ENCODE measurements at places on chromosomes 5 and 9.

DNA sequence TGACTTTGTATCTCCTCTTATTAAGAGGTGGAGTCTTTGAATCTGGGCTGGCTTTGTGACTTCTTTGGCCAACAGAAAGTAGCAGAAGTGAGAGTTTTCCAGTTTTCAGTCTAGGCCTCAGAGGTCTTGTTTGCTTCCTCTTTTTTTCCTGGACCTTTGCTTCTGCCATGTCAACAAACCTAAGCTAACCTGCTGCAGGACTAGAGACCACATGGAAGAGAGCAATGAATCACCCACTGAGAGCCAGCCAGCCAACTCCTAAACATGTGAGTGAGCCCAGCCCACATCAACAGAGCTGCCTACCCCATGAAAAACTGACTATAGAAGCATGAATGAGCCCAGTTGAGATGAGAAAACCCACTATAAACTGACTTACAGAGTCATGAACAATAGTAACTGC is 29.9 kb downstream of the MRPL22 start:
- no peak for DNase-seq
- peaks cover 32% of the 10 kb centered on the region for H3K36me3 ChIP-seq
- H3K27me3 ChIP-seq: no peaks in the 10 kb centered on the region
- H3K4me3 ChIP-seq: no peak overlapping the region
- H3K4me1 ChIP-seq: no peaks in the 10 kb centered on the region

DNA sequence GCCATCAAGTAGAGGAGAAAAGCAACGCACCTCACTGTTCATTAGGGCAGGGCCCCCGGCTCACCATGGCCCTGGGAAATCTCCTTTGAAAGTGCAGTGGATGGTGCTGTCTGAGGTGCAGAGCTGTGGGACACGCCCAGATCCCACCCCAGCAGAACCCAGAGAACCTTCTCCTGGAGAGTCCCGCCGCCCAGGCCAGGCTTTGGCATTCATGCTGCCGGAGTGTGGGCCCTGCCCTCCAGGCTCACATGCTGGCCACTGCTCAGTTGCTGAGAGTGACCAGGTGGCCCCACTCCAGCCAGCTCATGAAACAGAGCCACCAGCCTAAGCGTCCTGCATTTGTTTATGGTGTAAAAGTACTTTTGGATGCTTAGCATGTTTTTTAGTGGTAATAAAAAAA is 23.8 kb upstream of the LRRC14B start:
- H3K4me1 ChIP-seq: peaks cover 2% of the 10 kb centered on the region
- peak; percentile 61 for DNase-seq
- no peaks in the 10 kb centered on the region for H3K36me3 ChIP-seq
- H3K27ac ChIP-seq: no peak overlapping the region

DNA sequence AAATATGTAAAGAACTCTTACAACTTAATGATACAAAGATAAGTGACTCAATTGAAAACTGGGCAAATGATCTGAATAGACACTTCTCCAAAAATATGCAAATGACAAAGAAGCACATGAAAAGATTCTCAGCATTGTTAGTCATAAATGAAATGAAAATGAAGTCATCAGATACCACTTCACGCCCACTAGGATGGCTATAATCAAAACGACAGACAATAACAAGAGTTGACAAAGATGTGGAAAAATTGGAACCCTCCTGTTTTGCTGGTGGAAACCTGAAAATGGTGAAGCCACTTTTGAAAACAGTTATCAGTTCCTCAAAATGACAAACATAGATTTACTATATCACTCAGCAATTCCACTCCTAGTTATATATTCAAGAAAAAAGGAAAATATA is 7.9 kb upstream of the SYK start:
- H3K4me1 ChIP-seq: no peaks in the 10 kb centered on the region
- no peak overlapping the region for H3K4me3 ChIP-seq
- no peak for DNase-seq
- no peak overlapping the region for H3K27ac ChIP-seq

DNA sequence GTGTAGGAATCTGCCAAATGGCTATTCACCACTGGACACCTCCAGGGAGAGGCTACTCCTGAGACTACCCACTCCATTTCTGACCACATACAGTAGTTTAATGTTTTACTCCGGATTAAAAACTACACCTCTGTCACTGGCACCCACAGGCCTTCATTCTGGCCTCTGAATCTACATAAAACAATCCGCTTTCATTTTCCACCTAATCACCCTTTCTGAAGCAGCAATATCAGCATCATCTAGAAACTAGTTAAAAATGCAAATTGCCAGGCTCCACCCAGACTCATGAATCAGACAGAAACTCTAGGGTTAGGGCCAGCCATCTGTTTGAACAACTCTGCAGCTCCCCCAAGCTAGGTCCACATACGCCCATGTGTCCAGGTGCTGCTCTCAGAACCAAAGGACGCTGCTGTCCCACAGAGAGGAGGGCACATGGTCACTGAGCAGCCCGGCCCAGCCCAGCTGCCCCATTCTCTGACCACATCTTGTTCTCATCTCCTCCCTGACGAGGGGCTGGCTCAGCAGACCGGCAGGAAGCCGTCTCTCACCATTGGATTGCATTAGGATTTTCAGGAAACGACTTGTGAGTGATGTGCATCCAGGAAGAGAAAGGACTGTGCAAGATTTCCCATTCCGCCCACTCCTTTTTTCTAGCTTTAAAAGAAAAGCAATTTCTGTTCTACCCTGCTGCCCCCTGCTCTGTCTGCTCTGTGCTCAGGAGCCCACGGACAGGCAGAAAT is 34.7 kb downstream of the ADAM19 start:
- H3K27me3 ChIP-seq: no peaks in the 10 kb centered on the region
- H3K36me3 ChIP-seq: peaks cover 6% of the 10 kb centered on the region
- H3K4me1 ChIP-seq: no peaks in the 10 kb centered on the region

GRCh38 chr9:88300556-88300955 is 87.7 kb upstream of the SPIN1 start:
- no peak for DNase-seq
- H3K36me3 ChIP-seq: no peaks in the 10 kb centered on the region
- no peaks in the 10 kb centered on the region for H3K27me3 ChIP-seq
- no peaks in the 10 kb centered on the region for H3K4me1 ChIP-seq
- no peak overlapping the region for H3K4me3 ChIP-seq

DNA sequence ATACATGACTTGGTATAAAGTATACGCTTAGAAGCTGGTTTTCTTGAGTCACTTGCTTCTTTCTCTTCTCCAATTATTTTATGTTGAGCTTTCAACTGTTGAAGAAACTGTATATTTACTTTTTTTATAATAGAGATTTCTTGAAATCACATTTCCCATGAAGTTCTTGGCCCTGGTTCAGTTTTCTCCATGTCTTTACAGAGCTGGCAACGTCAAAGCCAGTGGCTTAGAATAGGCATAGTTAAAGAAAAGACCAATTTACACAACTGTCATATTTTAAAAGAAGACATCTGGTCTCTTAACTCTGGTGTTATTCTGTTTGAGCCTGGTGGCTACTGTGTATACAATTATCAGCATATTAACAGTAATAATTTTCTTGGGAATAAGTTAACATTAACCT is 1249.3 kb downstream of the CDH12 start:
- H3K27me3 ChIP-seq: no peaks in the 10 kb centered on the region
- H3K4me3 ChIP-seq: no peak overlapping the region
- no peaks in the 10 kb centered on the region for H3K4me1 ChIP-seq
- no peak overlapping the region for H3K27ac ChIP-seq
- DNase-seq: no peak

DNA sequence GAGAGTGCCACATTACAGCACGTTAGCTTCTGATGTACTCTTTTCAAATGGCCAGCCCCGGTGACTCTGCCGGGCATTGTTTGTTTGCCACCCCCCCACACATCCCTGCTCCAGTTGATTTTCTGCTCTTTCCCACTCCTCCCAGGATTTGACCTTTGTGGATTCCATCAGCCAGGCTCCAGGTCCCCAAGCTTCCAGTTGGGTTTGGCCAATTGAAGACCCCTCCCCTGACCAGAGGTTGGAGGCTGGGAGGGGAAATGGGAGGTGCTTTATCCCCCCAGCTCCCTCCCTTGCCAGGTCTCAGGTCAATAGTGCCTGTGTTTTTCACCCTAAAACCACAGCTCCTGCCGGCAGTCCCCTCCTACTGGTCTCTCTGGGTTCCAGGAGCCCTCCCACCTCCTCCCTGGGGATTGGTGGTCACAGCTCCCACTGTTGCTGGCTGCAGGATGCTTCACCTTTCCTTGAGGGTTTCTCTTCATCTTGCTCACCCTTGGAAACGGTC is 34.9 kb downstream of the IRF1 start:
- H3K4me1 ChIP-seq: peaks cover 47% of the 10 kb centered on the region
- DNase-seq: no peak
- H3K27ac ChIP-seq: no peak overlapping the region
